ENCODE measurements at places on chromosomes 4 and X.

- no peak for DNase-seq
These were observed 79.5 kb downstream of the SPRY1 start for GRCh38 chr4:123476089-123476488.

DNA sequence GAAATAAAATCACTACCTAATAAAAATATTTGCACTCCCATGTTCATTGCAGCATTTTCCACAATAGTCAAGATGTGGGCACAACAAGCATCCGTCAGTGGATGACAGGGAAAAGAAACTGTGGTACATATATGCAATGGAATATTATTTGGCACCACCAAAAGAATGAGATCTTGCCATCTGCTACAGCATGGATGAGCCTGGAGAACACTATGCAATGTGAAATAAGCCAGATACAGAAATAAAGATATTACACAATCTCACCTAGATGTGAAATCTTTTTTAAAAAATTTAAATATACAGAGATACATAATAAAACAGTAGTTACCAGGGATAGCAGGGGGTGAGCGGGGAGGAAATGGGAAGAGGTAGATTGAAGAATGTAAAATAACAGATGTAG, 44.8 kb downstream of the LDB2 start:
- DNase-seq = no peak

- DNase-seq = no peak
These were observed 93.2 kb downstream of the WFS1 start for GRCh38 chr4:6362896-6363295.

DNA sequence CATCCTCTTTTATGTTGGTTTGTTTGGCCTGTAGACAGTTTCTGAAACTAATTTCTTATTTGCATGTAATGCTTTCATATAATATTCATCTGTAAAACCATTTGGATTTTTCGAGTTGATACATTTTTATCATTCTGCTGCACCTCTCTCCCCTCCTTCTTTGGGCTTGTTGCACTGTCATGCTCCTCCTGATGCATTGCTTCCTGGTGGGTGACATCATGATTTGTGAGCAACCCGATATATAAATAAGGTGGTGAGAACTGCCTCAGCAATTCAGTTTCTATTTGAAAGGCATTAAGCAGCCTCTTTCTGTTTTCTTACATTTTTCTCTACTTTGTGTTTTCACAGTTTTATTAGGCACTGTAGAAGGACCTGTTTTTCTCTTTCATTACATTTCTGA, 515.7 kb downstream of the RPA4 start:
- no peak for DNase-seq

DNA sequence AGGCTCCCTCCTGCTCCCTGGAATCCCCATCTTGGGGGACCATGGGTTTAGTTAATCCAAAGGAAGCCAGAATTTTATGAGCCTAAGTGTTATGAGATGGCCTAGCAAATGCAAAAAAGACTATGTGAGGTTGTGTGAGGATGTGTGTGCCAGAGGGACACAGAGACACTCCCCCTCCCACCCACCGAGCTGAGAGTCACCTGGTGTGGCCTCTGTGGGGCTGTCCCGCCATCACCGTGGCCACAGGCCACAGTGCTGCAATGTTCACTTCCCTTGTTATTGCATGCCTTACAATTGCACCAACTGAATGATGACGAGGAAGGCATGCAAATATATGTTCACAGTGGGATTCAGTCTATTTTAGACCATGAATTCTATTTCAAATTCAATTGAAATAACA, 601 bp upstream of the FGFBP2 start:
- DNase-seq = no peak

Measured in psoas muscle (tissue), 8 donors.